ENCODE measurements at places on chromosomes 5 and 9. TPM values are rescaled to one million over a fixed set of nuclear protein-coding genes. Genes with fewer than 3 reads are reported as not detected.

Gene IL9
- total RNA-seq = not detected

GRCh38 chr5:23530571-23530970 is 23.2 kb downstream of the PRDM9 start:
- no peaks in the 10 kb centered on the region for H3K4me1 ChIP-seq
- no peak overlapping the region for H3K27ac ChIP-seq
- H3K27me3 ChIP-seq = no peaks in the 10 kb centered on the region

- no peak overlapping the region for H3K27ac ChIP-seq
- DNase-seq = no peak
- H3K4me1 ChIP-seq = no peaks in the 10 kb centered on the region
- no peak overlapping the region for H3K4me3 ChIP-seq
- no peaks in the 10 kb centered on the region for H3K36me3 ChIP-seq
- no peaks in the 10 kb centered on the region for H3K27me3 ChIP-seq
Observed at GRCh38 chr5:125582352-125582751, 835.9 kb upstream of the ZNF608 start.

- no peaks in the 10 kb centered on the region for H3K27me3 ChIP-seq
- no peaks in the 10 kb centered on the region for H3K36me3 ChIP-seq
- DNase-seq = no peak
- no peak overlapping the region for H3K27ac ChIP-seq
- no peaks in the 10 kb centered on the region for H3K4me1 ChIP-seq
- no peak overlapping the region for H3K4me3 ChIP-seq
Observed at GRCh38 chr9:115849679-115850412, 303.7 kb upstream of the PAPPA start.

DNA sequence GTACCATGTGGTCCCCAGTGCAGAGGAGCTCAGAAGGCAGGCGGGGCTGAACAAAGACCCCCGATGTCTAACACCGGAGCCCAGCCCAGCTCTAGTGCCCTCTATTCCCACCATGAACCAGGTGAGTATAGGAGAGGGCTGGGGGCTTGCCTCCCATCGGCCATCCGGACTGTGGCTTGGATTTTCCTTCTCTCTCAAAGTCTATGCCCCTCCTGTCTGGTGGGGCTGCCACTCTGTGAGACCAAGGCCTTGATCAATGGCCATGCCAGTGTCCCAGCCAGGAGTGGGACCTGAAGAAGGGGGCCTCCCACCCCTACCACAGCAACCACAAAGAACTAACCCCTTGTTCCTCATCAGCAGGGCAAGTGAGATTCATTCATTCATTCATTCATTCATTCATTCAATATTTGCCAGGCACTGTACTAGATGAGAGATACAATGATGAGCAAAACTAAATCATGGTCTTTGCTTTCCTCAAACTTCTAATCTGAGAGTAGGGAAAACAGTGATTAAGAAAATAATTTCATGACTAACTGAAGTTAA is 47.6 kb downstream of the ARHGEF37 start:
- H3K27ac ChIP-seq = no peak overlapping the region
- H3K4me1 ChIP-seq = peaks cover 19% of the 10 kb centered on the region
- H3K36me3 ChIP-seq = no peaks in the 10 kb centered on the region
- no peak overlapping the region for H3K4me3 ChIP-seq
- H3K27me3 ChIP-seq = no peaks in the 10 kb centered on the region

DNA sequence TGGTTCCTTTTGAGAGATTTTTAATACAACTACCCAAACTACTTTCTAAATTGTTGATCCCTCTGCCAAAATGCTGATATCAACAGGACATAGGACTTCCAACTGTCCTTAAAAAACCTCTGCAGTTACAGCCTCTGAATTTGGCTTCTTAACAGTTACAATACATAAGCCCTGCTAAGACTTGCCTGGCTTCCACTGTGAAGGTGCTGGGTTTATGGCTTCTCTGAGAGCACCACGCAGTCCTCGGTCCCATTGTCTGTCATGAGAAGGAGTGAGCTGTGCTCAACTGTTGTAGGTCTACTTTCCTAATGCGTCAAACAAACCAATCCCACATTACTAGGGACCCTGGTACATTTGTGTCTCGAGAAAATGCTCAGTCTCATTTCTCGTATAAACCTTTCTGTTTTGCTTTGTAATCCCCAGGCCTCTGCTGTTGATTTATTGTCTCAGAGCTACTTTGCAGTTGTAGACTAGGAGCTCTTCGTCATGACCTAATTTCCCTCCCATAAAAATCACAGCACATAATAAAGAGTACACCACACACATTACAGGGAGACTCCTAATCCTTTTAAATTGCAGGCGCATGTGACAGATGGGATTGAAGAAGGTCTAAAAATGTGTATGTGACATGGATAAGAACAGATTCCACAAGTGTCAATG is 274.9 kb downstream of the NR3C1 start:
- DNase-seq = no peak
- H3K27me3 ChIP-seq = no peaks in the 10 kb centered on the region
- no peak overlapping the region for H3K27ac ChIP-seq
- H3K36me3 ChIP-seq = no peaks in the 10 kb centered on the region
- H3K4me1 ChIP-seq = peaks cover 10% of the 10 kb centered on the region

Gene MEGF10
- not detected for total RNA-seq

Gene SYK
- total RNA-seq = 0.20 TPM

Gene BTNL9
- not detected for total RNA-seq

DNA sequence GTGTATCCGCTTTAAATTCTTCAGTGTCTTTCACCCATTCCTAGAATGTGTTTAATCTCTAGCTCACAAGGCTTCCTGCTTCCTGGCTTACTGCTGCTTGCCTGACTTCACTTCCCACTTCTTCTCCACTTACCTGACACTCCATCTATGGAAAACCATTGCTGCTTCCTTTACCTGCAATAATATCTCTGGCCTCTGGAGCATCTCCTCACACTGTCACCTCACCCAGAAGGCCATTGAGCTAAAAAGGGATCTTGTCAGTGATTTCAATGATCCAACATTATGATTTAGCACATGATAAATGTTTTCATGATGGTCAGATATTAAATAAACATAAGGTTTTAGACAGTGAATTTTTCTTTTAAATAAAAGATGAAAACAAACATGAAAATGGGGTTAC is 281.1 kb downstream of the MRPS30 start:
- DNase-seq = no peak
- no peaks in the 10 kb centered on the region for H3K27me3 ChIP-seq
- no peaks in the 10 kb centered on the region for H3K4me1 ChIP-seq
- no peaks in the 10 kb centered on the region for H3K36me3 ChIP-seq
- H3K27ac ChIP-seq = no peak overlapping the region

Gene C1QTNF2
- not detected for total RNA-seq

DNA sequence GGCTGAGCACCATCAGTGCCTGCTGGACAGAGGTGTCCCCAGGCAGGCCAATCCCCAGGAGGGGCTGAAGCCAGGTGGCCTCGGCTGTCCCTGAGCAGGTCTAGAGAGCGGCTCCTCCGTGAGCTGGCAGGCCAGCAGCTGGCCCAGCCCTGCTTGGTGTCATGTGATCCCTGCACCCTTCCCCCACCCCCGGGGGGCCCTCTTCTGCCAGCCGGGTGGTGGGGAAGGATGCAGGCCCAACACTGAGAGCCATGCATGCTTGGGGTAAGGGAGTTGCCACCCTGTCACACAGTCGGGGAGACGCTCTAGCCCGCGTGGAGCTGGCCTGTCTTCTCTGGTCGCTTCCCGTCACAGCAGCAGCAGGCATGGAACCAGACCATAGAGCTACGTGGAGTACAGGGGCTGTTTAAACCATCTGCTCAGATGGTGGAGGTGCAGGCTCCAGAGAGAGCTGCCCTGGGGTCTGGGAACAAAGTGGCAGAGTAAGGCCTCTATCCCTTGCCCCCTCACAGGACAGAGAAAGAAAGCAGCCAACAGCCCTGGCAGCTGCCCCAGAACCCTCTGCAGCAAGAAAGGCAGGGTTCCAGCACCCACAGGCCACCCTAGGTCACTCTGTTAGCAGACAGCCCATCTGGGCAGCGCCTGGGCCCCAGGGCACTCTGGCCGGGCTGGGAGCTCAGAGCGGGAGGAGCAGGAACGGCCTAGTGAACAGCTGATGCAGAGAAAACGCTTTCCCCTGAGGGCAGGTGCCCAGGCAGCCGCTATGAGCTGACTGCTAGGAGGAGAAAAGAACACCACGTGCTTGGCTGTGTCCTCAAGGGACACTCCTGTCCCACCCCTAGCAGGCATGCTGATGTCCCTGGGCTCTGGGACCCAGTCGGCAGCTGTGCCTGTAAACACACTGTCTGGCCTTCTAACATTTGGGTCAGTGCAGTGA is 6.8 kb downstream of the RALGDS start:
- no peaks in the 10 kb centered on the region for H3K27me3 ChIP-seq
- H3K4me3 ChIP-seq = no peak overlapping the region
- H3K36me3 ChIP-seq = peaks cover 21% of the 10 kb centered on the region

Gene PRSS3
- not detected for total RNA-seq

- H3K4me3 ChIP-seq = no peak overlapping the region
- peaks cover 9% of the 10 kb centered on the region for H3K4me1 ChIP-seq
Observed at GRCh38 chr9:131841765-131842318, 102.0 kb upstream of the RAPGEF1 start.

DNA sequence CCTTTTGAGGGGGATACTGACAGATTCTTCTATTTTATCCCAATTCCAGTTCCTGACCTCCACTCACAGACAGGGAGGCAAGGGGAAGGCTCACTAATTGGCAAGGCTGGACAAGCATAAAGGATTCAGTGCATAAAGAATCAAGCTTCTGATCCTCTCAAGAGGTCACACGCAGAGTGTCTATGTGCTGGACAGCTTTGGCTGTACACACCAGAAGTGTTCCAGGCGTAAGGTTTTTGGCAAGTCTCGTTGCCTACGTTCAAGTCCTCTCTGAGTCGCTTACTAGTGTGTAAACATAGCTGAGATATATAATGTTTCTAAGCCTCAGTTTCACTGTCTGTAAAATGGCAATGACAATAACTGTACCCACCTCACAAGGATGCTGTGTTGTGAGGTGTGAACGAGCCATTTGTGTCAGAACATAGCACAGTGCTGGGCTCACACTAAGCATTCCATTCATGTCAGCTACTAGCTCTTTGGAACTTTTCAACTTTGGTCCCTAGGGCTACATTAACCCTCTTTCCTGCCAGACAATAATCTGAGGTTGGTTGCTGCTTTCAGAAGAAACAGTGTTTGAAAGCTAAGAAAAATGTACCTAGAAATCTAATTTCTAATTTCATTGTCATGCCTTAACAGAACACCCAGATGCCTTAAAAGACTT is 52.1 kb downstream of the PALM2AKAP2 start:
- H3K4me1 ChIP-seq = no peaks in the 10 kb centered on the region
- DNase-seq = no peak
- H3K36me3 ChIP-seq = no peaks in the 10 kb centered on the region

Gene SOHLH1
- total RNA-seq = not detected

DNA sequence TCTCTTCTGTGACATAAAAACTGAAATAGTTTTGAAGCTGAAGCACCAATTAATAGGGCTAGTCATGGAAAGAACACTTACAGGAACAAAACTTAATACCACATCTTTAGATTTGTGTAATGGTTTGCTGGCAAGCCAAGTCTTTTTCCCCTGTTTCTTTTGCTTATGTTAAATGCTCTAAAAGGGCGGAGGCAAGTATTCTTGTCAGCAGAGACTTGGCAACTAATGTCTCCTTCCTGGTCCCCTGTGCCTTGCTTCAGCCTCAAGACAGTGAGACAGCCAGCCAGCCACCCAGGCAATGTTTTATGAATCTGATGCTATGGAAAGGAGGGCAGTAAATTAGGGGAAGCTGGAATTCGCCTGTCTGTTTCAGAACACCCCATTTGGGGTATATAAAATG is 45.7 kb downstream of the PRRC1 start:
- no peak overlapping the region for H3K4me3 ChIP-seq
- no peak for DNase-seq
- no peak overlapping the region for H3K27ac ChIP-seq
- H3K4me1 ChIP-seq = peaks cover 10% of the 10 kb centered on the region

DNA sequence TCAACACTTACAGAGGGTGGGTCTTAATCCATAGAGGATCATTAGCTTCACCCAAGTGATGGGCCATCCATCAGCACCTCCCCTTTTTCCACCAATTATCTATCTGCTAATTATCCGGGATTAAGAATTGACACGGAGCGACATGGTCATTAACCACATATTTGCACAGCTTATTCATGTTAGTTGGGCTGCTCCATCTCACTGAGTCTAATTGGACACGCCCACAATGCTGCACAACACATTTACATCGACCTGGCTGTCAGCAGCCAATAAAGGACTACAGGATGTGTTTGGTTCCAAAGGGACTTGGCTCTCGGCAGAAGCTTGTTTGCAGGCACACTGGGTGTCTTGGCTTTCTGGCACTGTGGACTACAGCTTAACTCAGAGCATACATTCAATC is 21.6 kb downstream of the FOXE1 start:
- H3K4me1 ChIP-seq = no peaks in the 10 kb centered on the region
- DNase-seq = no peak
- H3K27me3 ChIP-seq = peaks cover 2% of the 10 kb centered on the region

Gene PCDHGA12
- total RNA-seq = not detected

GRCh38 chr5:133851521-133851920 is 116.9 kb downstream of the C5orf15 start:
- H3K36me3 ChIP-seq = no peaks in the 10 kb centered on the region
- no peak overlapping the region for H3K4me3 ChIP-seq
- peaks cover 4% of the 10 kb centered on the region for H3K27me3 ChIP-seq
- no peak overlapping the region for H3K27ac ChIP-seq

DNA sequence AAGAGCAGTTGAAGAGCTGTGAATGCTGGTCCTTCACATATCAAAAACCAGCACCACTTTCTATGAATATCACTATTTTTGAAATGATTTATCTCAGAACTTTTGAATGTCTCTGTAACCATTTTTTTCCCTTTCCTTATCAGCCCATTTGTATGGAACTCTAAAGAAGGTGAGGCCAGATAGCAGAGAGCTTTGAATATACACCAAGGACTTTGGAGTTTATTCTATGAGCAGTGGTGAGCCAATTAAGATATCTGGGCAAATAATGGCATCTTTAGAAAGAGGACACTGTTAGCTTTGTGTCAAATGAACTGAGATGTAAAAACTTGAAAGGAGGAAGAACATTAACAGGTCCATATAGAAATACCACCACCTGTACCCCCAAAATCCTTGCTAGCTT is 22.0 kb downstream of the KCTD16 start:
- H3K4me1 ChIP-seq = peaks cover 15% of the 10 kb centered on the region
- no peak overlapping the region for H3K27ac ChIP-seq
- no peak for DNase-seq

Gene PDE6A
- not detected for total RNA-seq

- no peak for DNase-seq
- no peaks in the 10 kb centered on the region for H3K36me3 ChIP-seq
- H3K4me3 ChIP-seq = no peak overlapping the region
- no peak overlapping the region for H3K27ac ChIP-seq
Observed at GRCh38 chr9:26308328-26308727, 584.3 kb downstream of the CAAP1 start.

Gene KIF20A
- total RNA-seq = 51.4 TPM

Gene IFNA2
- not detected for total RNA-seq

Gene ANKRD31
- total RNA-seq = 0.99 TPM

All from activated CD8-positive, alpha-beta T cell treated with anti-CD3 and anti-CD28 coated beads for 36 hours (primary cell).